Adrenal gland (tissue), 19 donors: ENCODE measurements at places on chromosomes 6 and 20.

- DNase-seq: no peak
Measured at GRCh38 chr20:42123981-42124473, 505.9 kb upstream of the CHD6 start.

DNA sequence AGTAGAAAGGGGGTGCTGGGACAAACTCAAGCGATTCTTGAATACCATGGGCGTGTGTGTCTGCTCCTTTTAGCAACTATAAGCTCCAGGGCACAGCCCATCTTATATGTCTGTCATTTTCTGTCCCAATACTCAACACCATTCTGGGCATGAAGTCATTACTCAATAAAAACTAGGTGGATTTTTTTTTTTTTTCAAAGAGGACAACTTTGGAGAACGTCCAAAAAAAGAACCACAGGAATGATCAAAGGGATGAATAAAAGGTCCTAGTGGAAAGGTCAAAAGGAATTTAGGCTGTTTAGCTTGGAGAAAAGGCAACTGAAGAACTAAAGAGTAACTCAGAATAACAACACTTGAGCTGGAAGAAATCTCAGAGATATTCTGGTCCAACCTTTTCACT lies 24.4 kb downstream of the UQCC1 start:
- no peak for DNase-seq

GRCh38 chr6:84411060-84411629 lies 183.7 kb upstream of the CEP162 start:
- no peak for DNase-seq

- DNase-seq: no peak
Measured at GRCh38 chr6:8195040-8195713, 92.8 kb upstream of the EEF1E1 start.

DNA sequence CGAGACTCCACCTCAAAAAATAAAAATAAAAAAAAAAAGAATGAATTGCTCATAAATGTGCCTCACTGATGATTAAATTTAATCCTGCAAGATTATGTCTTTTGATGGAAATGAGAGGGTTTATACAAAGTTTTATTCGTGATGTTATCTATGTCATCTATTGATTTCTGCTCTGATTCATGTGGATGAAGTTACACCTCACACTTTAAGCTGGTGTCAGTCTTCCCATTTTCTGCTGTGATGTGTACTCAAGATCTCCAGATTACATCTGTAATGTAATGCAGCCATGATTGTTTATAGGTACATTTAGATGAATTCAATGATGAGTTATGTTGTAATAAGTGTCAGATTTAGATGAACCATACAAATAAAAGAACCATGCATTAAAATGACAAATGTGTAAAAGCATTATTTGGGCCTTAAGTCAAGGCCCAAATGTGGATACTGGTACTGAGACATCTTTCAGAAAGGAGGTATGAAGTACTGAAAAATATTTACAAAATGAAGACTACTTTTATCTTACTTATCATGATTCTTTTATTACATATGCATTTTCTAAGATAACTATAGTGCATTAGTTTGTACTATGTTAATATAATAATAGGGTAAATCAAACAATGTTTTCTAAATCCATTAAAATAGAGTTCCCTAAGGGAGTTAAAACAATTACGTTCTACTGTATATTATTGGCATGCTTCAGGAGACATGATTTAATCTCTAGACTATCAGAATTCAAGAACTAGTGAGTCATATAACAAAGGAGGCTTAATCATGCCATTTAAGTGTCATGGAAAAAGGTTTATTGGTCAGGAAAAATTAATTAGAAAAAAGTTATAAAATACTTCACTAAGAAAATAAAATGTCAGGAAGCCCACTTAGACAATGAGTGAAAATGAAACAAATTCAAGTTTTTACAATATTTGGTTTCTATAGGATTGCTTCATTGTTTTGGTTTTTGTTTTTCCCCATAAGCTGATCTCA lies 34.5 kb downstream of the HCRTR2 start:
- DNase-seq: no peak

- DNase-seq: no peak
Measured at GRCh38 chr20:8133851-8134451, 1.9 kb downstream of the PLCB1 start.

DNA sequence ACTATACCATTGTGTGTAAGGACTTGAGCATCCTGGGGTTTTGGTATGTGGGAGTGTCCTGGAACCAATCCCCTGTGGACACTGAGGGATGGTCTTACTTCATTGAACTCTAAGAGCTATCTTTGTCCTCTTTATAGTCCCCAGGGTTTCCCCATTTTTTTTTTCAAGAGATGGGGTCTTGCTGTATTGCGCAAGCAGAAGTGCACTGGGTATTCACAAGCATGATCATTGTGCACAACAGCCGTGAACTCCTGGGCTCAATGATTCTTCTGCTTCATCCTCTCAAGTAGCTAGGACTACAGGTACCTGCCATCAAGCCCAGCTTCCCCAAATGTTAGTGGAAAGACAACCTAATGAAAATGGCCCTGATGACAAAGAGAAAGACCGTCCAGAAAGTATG lies 2.2 kb upstream of the ASCC3 start:
- DNase-seq: no peak

DNA sequence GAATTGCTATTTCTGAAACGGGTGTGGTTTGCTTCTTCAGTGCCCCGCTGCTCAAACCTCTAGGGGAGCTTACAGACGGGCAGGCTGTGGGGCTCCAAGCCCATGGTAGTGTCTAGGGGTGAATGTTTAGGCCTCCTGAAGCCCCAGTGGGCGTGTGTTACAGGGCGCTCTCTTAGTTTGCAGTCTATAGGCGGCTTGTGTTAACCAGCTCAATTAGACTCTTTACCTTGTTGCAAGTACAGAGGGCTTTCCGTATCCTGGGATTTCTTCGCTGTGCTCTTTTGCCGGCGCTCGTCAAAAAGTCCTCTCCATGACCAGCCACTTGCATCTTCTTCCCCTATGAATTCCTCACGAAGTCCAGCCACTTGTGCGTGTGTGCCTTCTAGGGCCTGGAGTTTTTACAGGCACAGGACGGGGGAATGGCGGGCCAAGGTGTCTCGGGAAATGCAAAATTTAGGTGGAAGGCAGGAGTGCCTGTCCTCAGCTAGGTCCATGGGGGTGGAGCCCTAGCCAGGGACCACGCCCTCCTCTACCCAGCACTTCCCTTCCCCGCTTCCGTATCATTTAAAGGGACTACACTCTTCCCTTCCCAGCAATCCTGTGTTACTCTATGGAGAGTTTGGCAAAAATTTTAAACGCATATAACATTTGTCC lies 94.5 kb downstream of the HTR1B start:
- DNase-seq: peak; percentile 27

DNA sequence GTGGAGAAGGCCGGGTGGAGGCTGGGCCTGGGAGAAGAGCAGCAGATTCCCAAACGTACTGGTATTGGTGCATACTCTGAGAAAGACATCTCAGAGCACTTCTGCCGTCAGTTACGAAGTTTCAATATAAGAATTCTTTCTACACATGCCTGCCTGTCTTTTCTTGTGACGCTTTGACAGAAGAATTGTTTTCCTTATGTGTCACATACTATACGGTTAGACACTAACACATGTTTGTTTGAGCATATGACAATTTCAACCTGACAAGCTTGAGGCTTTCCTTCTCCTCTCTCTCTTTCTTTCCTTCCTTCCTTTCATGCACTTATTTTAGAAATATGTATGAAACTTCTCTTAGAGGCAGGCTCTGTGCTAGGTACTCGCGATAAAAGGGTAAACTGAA lies 360.0 kb downstream of the QKI start:
- no peak for DNase-seq

DNA sequence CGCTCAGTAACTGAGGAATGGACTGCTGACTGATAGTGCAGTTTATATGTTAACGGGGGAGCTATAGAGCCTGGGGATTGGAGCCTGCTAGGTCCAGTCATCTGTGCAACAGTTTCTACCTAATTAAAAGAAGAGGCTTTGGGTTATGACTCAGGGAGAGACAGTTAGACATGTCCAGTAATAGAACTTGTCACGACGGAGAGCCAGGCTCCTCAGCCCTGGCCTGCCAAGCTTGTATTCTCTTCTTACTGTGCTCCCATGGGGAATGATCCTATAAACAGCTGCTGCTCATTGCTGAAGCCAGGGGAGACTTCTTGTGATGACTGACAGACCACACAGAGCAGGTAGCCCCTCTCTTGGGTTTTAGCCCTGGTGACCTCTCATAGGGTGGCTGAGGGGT lies 69.3 kb downstream of the SYNJ2 start:
- no peak for DNase-seq

DNA sequence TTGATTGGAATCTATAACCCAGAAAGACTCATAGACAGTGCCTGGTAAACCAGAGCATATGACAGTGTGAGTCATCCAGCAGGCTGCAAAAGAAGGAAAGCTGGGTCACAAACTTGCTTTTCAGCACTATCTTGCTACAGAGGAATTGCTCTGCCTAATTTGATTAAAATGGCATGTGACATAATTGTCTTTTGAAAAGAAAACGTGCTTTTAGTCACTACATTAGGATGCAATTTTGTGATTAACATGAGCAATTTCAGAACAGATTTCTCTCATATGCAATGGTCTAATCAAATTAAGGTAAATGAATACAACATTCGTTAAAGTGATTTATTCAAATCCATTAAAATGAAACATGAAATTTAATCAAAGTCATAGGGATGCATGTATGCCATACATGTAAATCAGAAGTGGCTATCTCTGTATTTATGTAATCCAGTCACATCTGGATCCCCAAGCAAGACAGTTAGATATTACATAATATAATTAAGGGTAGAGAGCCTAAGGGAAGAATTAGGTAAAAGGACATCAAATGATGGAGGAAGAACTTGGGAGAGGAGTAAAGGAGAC lies 400.0 kb upstream of the HTR1E start:
- no peak for DNase-seq

GRCh38 chr6:6407071-6407741 lies 86.7 kb upstream of the F13A1 start:
- no peak for DNase-seq

DNA sequence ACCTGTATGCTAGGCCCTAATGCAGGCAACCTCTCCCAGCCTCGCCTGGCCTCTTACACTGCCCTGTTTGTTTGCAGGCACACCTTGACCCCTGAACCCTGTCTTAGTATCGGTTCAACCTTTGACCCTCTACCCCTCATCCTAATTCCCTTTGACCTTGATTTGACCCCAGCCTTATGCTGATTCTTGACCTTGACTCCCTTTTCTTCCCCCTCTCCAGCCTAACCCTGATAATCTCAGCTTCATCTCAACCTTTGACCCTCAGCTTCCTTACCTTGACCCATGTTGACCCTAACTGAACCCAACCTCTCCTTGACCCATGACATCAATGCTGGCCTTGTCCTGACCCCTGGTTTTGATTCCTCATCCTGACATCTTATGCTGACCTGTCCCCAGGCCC lies 33.8 kb downstream of the UQCC2 start:
- no peak for DNase-seq

- DNase-seq: no peak
Measured at GRCh38 chr20:19823971-19824370, 65.9 kb downstream of the RIN2 start.

- DNase-seq: no peak
Measured at GRCh38 chr6:16421462-16421960, 183.1 kb downstream of the GMPR start.

GRCh38 chr6:74069089-74069581 lies 373.1 kb downstream of the CD109 start:
- DNase-seq: no peak

DNA sequence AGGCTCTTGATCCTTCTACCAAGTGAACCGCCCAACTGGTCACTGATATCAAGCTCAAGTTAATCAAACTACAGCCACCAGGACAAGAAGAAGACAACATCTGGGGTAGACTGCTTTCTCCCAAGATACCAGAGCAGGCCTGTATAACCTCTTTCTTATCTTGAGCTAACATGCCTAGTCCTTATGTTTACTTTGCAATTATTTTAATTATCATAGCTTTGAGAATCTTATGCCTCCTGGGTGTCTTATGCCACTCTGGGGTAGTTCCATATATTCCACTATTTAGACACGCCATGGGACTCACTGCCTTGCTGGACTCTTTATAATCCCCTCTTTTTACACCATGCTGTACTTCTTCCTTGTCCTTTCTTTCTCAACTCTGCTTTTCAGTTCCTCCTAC lies 41.5 kb upstream of the ECI2 start:
- DNase-seq: no peak

GRCh38 chr6:40426346-40427066 lies 160.7 kb downstream of the LRFN2 start:
- DNase-seq: no peak
